ENCODE measurements at places on chromosomes 3 and 15. TPM values are rescaled to one million over a fixed set of nuclear protein-coding genes. Genes with fewer than 3 reads are reported as not detected.

DNA sequence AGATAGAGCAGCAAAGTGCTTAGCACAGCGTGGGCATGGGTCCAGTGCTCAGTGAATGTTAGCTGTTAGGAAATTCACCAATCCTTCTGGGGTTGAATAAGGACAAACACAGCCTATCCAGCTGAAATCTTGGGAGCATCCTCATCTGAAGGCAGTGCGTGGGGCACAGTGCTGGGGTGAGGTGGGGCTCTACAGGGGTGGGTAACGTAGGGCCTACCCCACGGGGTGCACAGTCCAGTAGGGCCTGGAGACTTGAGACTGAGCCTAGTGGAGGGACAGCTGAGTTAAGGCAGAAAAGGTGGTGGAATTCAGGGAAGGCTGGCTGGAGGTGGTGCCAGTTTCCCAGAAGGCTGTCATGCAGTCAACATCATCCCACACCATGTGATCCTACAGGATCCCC lies 73.0 kb downstream of the ISG20 start:
- H3K27me3 ChIP-seq, result peaks cover 9% of the 10 kb centered on the region
- H3K27ac ChIP-seq, result no peak overlapping the region
- H3K4me1 ChIP-seq, result peaks cover 9% of the 10 kb centered on the region
- H3K4me3 ChIP-seq, result no peak overlapping the region
- H3K36me3 ChIP-seq, result no peaks in the 10 kb centered on the region
- no peak for DNase-seq

OR5K1 gene
- not detected for total RNA-seq

TMCO5A gene
- not detected for total RNA-seq

DNA sequence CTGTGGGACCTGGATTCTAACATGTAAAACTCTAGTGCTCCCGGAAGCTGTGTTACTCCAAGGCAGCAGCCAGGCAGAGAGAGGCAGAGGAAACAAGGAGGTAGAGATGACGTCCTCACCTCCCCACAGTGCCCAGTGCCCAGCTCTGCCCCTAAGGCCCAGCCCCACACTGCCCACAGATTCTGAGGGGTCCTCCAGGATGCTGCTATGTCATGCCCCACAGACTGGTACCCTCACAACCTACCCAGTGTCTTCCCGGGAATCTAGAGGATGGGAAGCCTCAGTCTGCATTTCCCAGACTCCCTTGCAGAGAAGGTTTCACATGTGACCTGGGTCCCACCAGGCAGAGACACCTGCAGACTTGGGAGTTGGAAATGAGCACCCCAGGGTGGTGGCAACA lies 75.9 kb upstream of the PCSK6 start:
- no peak overlapping the region for H3K4me3 ChIP-seq
- no peak overlapping the region for H3K27ac ChIP-seq
- no peaks in the 10 kb centered on the region for H3K36me3 ChIP-seq
- no peaks in the 10 kb centered on the region for H3K27me3 ChIP-seq
- H3K4me1 ChIP-seq, result no peaks in the 10 kb centered on the region

- H3K27ac ChIP-seq, result peak overlapping the region; percentile 94
- H3K27me3 ChIP-seq, result peaks cover 9% of the 10 kb centered on the region
- peaks cover 9% of the 10 kb centered on the region for H3K36me3 ChIP-seq
- H3K4me3 ChIP-seq, result peak overlapping the region; percentile 67
- no peak for DNase-seq
Measured at GRCh38 chr15:96336108-96336595, 5.7 kb downstream of the NR2F2 start.

ZNF860 gene
- total RNA-seq, result not detected

- H3K27ac ChIP-seq, result no peak overlapping the region
- no peak for DNase-seq
- no peak overlapping the region for H3K4me3 ChIP-seq
- H3K4me1 ChIP-seq, result no peaks in the 10 kb centered on the region
Measured at GRCh38 chr3:171935261-171936123, 92.3 kb downstream of the TMEM212 start.

DNA sequence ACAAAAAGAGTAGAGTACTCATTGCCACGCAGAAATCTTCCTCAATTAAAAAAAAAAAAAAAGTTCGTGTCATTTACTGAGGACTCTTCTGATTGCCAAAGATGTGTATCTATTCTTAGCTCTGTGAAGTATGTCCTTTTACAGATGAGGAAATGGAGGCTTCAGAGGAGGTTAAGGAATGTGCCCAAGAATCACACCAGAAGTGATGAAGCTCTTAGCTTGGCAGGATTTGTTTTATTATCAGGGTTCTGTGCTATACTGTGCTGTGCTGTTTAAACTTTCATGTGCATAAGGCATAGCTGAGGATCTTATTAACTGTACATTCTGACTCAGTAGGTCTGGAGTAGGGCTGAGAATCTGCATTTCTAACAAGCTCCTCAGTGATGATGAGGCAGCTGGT lies 665.2 kb upstream of the ADAMTS9 start:
- peaks cover 8% of the 10 kb centered on the region for H3K36me3 ChIP-seq
- H3K4me1 ChIP-seq, result no peaks in the 10 kb centered on the region
- no peak overlapping the region for H3K4me3 ChIP-seq
- peak overlapping the region; percentile 30 for H3K27ac ChIP-seq

- peak; percentile 73 for DNase-seq
- H3K4me1 ChIP-seq, result peaks cover 36% of the 10 kb centered on the region
- H3K27me3 ChIP-seq, result no peaks in the 10 kb centered on the region
Measured at GRCh38 chr3:14803981-14804834, 14.6 kb upstream of the FGD5 start.

- no peak overlapping the region for H3K4me3 ChIP-seq
- no peaks in the 10 kb centered on the region for H3K27me3 ChIP-seq
- no peak overlapping the region for H3K27ac ChIP-seq
- H3K36me3 ChIP-seq, result no peaks in the 10 kb centered on the region
Measured at GRCh38 chr3:9406856-9407626, 9.6 kb downstream of the SETD5 start.

DNA sequence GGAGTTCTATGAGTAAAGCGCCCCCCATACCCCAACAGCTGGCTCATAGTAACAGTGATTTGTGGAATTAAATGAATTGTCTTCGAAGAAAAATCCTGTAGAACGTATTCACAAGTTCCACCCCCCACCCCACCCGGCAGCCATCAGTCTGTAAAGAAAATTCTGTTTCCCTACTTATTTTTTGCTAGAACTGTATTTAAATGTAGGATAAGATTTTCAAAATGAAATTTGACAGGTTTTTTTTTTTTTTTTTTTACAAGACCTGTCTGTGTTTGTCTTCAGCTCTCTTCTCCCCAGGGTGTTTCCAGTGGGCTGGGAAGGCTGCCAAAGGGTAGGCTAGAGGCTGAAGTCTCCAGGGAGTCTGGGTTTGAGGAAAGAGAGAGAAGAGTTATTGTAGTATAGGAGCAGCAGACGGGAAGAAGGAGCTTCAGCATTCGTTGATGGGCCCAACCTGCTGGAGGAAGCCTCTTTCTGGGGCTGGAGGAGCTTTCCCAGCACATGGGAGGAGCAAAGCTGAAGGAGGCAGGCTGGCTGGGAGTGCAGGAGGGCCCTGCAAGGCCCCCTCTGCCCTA lies 130.6 kb upstream of the SEMA6D start:
- H3K4me3 ChIP-seq, result no peak overlapping the region
- H3K27ac ChIP-seq, result no peak overlapping the region
- peak; percentile 80 for DNase-seq
- H3K4me1 ChIP-seq, result no peaks in the 10 kb centered on the region

GRCh38 chr3:112005091-112005672 lies 6.5 kb downstream of the TAGLN3 start:
- H3K4me1 ChIP-seq, result peaks cover 11% of the 10 kb centered on the region
- no peak for DNase-seq
- H3K27me3 ChIP-seq, result no peaks in the 10 kb centered on the region
- no peaks in the 10 kb centered on the region for H3K36me3 ChIP-seq
- no peak overlapping the region for H3K4me3 ChIP-seq

GOLGA6B gene
- not detected for total RNA-seq

- DNase-seq, result no peak
- H3K27ac ChIP-seq, result no peak overlapping the region
- H3K36me3 ChIP-seq, result no peaks in the 10 kb centered on the region
- no peaks in the 10 kb centered on the region for H3K4me1 ChIP-seq
- H3K27me3 ChIP-seq, result no peaks in the 10 kb centered on the region
Measured at GRCh38 chr3:25863011-25863415, 73.1 kb downstream of the OXSM start.

DNA sequence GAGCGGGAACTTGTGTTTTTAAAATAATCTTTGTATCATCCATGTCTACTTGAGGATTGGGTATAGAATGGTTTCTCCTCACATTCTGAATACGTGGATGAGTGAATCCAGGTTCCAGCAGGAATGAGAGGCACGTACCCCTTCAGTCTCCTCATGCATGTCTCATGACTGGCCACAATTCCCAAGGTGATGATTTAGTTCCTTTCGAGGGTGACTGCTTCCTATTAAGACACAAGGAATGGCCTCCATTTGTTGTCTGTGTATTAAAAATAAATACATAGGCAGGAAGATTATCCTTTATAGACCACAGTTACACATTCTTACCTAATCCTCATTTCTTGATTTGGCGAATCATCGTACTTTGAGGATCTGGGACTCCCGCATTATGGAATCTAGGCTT lies 217.0 kb upstream of the LRIG1 start:
- H3K27ac ChIP-seq, result no peak overlapping the region
- H3K36me3 ChIP-seq, result no peaks in the 10 kb centered on the region
- no peak overlapping the region for H3K4me3 ChIP-seq
- H3K27me3 ChIP-seq, result no peaks in the 10 kb centered on the region
- no peaks in the 10 kb centered on the region for H3K4me1 ChIP-seq
- DNase-seq, result no peak

DNA sequence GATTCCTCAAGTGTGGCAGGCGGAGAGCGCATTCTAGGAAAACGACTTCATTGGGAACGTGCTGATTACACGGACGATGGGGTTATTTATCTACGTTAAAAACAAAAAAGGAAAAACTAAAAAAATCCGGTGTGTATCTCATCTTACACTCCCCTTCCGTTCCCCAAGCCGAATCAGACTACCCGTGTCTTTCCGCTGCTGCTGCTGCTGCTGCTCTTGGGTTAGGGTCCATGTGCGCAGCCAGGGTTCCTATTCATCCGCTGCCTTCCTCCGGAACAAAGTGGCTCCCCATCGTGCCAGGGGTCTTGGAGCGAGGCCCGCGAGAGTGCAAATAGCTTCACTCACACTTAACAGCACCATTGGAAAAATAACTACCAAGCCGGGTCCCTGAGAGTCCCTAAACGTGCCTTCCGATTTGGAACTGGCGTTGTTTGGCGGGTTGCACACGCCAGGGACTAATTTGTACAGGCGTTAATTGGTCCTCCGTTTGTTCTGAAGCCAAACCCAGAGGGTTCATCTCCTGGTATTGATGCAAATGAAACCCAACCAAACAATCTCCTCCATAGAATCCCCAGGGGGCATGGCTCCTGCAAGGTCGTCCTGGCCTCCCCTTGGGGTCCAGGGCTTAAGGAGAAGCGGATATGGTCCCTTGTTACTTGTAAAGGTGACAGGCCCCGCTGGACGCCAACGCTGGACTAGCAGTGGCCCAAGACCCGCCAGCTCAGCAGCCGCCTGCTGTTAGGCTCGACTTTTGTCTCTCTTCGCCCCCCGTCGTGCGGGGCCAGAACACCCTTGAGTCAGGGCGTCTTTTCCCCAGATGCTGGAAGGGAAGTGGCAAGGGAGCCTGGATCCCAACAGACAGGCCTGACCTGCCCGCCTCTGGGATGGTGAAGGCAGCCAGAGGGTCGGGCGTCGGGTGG lies 11.0 kb upstream of the ONECUT1 start:
- peaks cover 73% of the 10 kb centered on the region for H3K27me3 ChIP-seq
- no peak overlapping the region for H3K4me3 ChIP-seq
- H3K36me3 ChIP-seq, result no peaks in the 10 kb centered on the region
- H3K27ac ChIP-seq, result no peak overlapping the region
- no peak for DNase-seq
- peaks cover 20% of the 10 kb centered on the region for H3K4me1 ChIP-seq

DNA sequence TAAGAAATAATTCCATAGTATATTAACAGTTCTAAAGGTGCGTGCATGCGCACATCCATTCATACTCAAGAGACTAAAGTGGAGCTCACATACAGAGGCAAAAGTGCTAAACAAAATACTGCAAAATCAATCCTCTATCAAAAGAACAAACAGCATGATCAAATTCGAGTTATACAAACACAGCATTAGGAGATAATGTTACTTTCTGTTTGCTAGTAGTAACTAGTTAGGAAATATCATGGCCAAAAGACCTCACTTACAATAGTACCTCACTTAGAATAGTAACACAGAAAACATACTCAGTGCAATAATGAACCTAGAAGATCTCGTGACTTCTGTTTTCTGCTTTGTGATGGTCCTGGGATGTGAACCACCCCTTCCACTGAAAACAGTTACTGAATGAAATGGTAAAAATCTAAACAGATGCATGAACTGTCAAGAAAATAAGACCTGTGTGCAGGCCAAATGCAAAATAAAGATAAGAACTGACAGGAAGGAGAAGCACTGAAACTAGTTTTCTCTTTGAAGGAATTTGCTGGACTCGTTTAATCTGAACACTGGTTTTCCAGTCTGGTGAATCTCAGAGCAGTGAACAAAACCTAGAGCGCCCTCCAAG lies 20.9 kb upstream of the CEMIP start:
- no peaks in the 10 kb centered on the region for H3K4me1 ChIP-seq
- peaks cover 3% of the 10 kb centered on the region for H3K36me3 ChIP-seq
- no peak overlapping the region for H3K4me3 ChIP-seq
- no peak overlapping the region for H3K27ac ChIP-seq

GRCh38 chr3:27319847-27320526 lies 49.2 kb downstream of the NEK10 start:
- H3K36me3 ChIP-seq, result no peaks in the 10 kb centered on the region
- H3K4me1 ChIP-seq, result no peaks in the 10 kb centered on the region
- H3K4me3 ChIP-seq, result no peak overlapping the region
- H3K27ac ChIP-seq, result no peak overlapping the region

- H3K4me1 ChIP-seq, result peaks cover 11% of the 10 kb centered on the region
- H3K4me3 ChIP-seq, result no peak overlapping the region
- no peaks in the 10 kb centered on the region for H3K36me3 ChIP-seq
- DNase-seq, result no peak
- no peak overlapping the region for H3K27ac ChIP-seq
Measured at GRCh38 chr15:99019558-99020540, 12.3 kb upstream of the PGPEP1L start.

CMTM8 gene
- 12.1 TPM for total RNA-seq

DNA sequence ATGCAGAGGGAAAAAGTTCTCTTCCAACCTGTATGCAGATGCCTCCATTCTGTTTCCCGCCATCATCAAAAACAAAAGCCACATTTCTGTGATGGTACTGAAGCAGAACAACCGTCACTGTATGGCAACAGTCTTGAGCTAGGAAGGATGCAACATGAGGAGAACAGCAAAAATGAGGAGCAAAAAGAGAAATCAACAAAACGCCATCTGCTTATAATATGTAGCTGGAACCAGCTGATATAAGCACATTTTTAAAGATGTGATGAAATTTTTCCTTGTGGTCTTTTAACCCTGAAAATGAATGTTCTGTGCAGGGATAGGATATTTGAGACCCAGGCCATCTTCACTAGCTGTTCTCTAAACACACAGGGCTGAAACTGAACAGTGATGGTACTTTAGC lies 287.0 kb downstream of the ZIC4 start:
- H3K27ac ChIP-seq, result no peak overlapping the region
- no peak for DNase-seq
- H3K4me3 ChIP-seq, result no peak overlapping the region
- H3K36me3 ChIP-seq, result no peaks in the 10 kb centered on the region
- H3K4me1 ChIP-seq, result no peaks in the 10 kb centered on the region
- no peaks in the 10 kb centered on the region for H3K27me3 ChIP-seq

All from heart left ventricle (tissue), 16 donors.